Progenitor cell of endocrine pancreas (in vitro differentiated cells): ENCODE measurements at places on chromosomes 12 and 14.

GRCh38 chr12:2547273-2548044 lies 247.3 kb upstream of the FKBP4 start:
- DNase-seq: no peak
- H3K36me3 ChIP-seq: no peaks in the 10 kb centered on the region

DNA sequence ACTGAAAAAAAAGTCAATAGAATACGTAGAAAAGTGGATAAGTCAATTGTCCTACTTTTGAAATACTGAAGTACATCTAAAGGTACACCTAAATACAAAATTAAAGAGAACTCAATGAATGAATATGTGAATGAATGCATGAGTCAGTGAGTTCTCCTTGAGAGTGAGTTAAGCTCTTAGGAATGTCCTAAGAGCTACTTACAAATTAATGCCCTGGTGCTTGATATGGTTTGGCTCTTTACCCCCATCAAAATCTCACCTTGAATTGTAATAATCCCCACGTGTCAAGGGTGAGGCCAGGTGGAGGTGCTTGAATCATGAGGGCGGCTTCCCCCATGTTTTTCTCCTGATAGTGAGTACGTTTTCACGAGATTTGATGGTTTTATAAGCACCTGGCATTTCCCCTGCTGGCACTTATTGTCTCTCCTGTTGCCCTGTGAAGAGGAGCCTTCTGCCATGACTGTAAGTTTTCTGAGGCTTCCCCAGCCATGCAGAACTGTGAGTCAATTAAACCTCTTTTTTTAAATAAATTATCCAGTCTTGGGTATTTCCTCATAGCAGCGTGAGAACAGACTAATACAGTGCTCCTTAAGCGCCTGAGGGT lies 192.2 kb upstream of the ARHGAP5 start:
- no peak for DNase-seq
- H3K27me3 ChIP-seq: peaks cover 7% of the 10 kb centered on the region
- H3K4me1 ChIP-seq: no peaks in the 10 kb centered on the region
- no peak overlapping the region for H3K4me3 ChIP-seq

GRCh38 chr14:61266891-61267740 lies 14.0 kb downstream of the TMEM30B start:
- no peak overlapping the region for H3K4me3 ChIP-seq
- no peaks in the 10 kb centered on the region for H3K36me3 ChIP-seq
- peaks cover 40% of the 10 kb centered on the region for H3K27me3 ChIP-seq
- no peak for DNase-seq
- no peak overlapping the region for H3K27ac ChIP-seq

DNA sequence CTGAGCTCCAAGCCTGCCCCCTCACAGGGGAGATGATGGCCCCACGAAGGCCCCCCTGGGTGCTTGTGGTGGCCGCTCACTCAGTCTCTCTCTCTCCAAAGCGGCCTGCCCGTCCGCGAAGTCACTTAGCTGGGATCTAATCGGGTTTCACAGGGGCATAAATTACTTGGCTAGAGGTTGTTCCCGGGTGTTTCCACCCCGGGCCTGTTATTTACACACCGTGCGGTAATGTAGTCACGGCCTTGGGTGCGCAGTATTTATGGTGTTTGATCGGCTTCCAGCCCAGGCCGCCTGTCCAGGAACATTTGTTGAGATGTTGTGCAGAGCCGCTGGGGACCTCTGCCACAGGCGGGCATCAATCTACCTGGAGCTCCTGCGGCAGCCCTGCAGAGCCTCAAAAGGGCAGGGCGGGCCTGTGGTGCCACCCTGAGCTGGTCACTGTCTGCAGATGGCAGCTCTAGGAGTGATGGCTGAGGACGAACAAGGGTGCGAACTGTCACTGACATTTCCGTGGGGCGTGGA lies 91.2 kb downstream of the KIF26A start:
- no peak for DNase-seq
- H3K27me3 ChIP-seq: peaks cover 7% of the 10 kb centered on the region
- peaks cover 15% of the 10 kb centered on the region for H3K4me1 ChIP-seq
- no peak overlapping the region for H3K4me3 ChIP-seq
- H3K36me3 ChIP-seq: no peaks in the 10 kb centered on the region

- H3K4me3 ChIP-seq: no peak overlapping the region
- no peak for DNase-seq
- H3K36me3 ChIP-seq: no peaks in the 10 kb centered on the region
- H3K4me1 ChIP-seq: peaks cover 35% of the 10 kb centered on the region
- no peaks in the 10 kb centered on the region for H3K27me3 ChIP-seq
Observed at GRCh38 chr12:46131732-46132469, 136.9 kb downstream of the SLC38A1 start.

GRCh38 chr14:104169699-104170479 lies 31.5 kb downstream of the KIF26A start:
- no peaks in the 10 kb centered on the region for H3K36me3 ChIP-seq
- H3K4me3 ChIP-seq: no peak overlapping the region
- peak overlapping the region; percentile 75 for H3K27ac ChIP-seq
- peaks cover 9% of the 10 kb centered on the region for H3K4me1 ChIP-seq
- no peak for DNase-seq
- peaks cover 5% of the 10 kb centered on the region for H3K27me3 ChIP-seq

DNA sequence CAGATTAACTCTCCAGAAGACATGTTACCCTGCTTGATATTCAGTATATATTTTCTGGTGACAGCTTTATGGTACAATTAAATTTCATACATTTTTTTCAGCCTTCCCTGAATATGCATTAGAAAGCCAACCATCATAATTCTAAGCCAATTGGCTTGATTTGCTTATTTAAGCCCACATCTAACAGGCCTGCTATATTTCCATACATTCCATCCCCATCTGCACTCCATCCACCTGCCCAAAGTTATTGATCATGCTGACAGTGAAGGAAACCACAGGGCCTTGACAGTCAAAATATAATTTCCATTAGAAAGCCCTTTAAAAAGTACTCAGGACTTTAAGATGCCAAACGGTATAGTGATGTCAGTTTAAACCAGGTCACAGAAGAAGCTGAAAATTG lies 164.3 kb downstream of the GXYLT1 start:
- H3K4me1 ChIP-seq: no peaks in the 10 kb centered on the region
- H3K4me3 ChIP-seq: no peak overlapping the region
- no peaks in the 10 kb centered on the region for H3K27me3 ChIP-seq
- no peaks in the 10 kb centered on the region for H3K36me3 ChIP-seq
- no peak overlapping the region for H3K27ac ChIP-seq
- no peak for DNase-seq

DNA sequence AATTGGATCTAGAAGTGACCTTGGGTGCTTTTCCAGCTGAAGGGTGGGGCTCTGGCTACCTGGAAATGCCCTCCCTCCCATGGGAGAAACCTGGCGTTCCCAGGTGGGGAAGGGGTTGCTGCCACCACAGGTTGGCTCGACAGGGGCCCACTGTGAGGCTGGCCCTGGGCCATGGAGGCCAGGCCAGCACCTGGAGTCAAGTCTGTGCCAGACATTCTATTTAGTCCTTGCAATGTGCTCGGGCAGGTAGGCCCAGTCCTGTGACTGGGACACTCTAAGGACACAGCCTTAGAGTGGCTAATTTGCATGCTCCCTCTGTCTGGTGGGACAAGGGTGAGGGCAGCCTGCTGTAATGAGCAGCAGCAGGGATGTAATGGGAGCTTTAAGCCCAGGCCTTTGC lies 11.9 kb downstream of the VRTN start:
- no peak overlapping the region for H3K27ac ChIP-seq
- no peaks in the 10 kb centered on the region for H3K27me3 ChIP-seq
- peaks cover 2% of the 10 kb centered on the region for H3K4me1 ChIP-seq
- no peak for DNase-seq
- no peaks in the 10 kb centered on the region for H3K36me3 ChIP-seq
- H3K4me3 ChIP-seq: no peak overlapping the region

GRCh38 chr12:14238221-14238792 lies 127.2 kb upstream of the ATF7IP start:
- H3K27me3 ChIP-seq: no peaks in the 10 kb centered on the region
- H3K27ac ChIP-seq: no peak overlapping the region
- H3K4me1 ChIP-seq: peaks cover 18% of the 10 kb centered on the region
